ENCODE measurements at places on chromosomes 3 and 15.

GRCh38 chr3:80355144-80355543, 587.3 kb upstream of the ROBO1 start:
- DNase-seq = no peak

DNA sequence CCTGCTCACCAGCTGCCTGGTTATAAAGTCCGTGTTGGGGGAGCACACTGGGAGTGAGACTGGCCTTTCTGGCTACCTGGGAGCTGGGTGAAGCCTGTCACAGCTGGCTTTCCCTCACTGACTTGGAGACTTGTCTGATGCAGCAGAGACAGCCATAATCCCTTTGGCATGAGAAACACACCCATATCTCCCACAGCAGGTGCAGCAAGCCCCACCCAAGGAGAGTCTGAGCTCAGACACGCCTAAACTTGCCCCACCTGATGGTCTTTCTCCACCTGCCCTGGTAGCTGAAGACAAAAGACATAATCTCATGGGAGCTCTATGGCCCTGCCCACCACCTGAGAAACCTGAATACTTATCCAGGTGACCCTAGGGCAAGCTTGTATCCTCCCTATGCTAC, 54.8 kb downstream of the NMD3 start:
- no peak for DNase-seq

DNA sequence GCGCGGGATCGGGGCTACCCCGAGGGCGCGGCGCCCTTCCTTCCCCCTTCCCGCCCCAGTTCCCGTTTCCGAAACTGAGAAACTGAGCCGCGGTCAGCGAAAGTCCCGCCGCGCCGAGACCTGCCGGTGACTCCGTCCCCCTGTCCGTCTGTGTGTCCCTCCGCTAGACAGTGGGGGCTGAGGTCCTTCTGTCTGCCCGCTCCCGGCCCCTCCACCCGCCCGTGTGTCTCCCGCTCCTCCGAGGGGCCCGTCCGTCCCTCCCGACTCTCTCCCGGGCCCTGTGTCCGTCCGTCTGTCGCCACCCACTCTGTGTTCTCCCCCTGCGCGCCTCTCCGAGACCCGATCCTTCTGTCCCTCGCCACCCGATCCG, 426 bp downstream of the PRKCD start:
- no peak for DNase-seq

DNA sequence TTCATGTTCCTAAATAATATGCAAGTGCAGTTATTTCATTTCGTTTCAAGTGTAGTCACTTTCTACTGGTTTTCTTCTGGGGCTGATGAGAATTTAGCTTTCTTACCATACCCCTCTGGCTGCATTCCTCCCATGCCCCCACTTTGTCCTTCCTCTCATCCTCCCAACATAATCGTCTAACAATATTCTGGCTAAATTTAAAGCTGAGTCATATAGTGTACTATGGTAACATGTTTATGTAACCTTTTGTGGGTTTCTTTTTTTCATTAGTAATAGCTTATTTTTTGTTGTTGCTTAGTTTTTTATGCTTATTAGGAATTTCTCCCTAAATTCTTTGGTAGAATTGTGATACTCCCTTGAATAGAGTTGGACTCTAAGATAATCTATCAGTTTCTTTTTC, 30.5 kb downstream of the DUT start:
- DNase-seq = no peak

DNA sequence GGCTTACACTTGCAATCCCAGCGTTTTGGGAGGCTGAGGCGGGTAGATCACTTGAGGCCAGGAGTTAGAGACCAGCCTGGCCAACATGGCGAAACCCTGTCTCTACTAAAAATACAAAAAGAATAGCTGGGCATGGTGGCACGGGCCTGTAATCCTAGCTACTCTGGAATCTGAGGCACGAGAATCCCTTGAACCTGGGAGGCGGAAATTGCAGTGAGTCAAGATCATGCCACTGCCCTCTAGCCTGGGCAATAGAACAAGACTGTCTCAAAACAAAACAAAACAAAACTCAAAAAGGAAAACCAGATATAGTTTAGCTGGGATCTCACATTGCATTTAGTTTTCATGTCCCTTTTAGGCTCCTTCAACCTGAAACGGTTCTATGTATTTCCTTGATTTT, 2.9 kb upstream of the USP50 start:
- no peak for DNase-seq

- DNase-seq = no peak
Measured at GRCh38 chr3:170361711-170362110, 4.2 kb downstream of the SKIL start.

DNA sequence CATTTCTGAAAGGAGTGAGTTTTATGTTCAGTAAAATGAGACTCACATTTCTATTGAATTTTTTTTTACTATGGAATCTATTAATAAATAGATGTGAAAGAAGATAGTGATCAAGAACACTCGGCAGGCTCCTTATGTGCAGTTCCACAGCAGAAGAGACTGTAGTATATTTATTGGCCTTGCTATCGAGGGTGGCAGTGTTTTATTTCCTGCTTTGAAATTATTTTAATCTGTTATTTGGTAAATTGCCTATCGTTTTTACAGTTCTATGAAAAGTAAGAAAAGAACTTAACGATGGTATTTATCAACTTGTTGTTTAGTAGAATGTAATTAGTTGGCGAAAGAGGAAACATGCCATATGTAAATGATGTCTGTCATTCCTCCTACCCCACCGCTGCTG, 238.3 kb downstream of the NLGN1 start:
- no peak for DNase-seq
